Lower leg skin (tissue), 4 donors: ENCODE measurements at places on chromosomes 1 and 21.
A peak's percentile ranks its signal among the peaks of the same experiment; 100 is the strongest.

GRCh38 chr1:190807629-190808028 is 330.0 kb upstream of the BRINP3 start:
- no peak for DNase-seq

GRCh38 chr1:65836686-65837085 is 44.0 kb downstream of the PDE4B start:
- DNase-seq: no peak

DNA sequence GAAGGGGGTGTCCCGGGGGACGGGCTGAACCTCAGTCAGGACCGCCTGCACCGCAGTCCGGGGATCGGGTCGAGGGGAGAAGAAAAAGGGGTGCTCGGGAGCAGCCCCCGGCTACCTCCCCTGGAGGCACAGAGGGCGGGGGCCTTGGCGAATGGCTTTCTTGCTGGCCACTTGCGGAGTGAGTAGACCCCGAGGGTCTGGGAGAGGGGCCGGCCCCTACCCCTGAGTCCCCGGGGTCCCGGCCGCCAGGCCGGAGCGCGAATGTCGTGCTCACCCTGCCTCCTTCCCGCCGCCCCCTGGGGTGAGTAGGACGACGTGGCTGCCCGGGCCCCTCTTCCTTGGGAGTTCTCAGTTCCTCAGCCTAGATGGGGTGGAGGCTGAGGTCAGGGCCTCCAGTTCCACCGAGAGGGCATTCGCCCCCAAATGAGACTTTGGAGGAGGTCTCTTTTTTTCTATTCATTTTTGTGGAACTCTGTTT is 113.0 kb downstream of the OSBPL9 start:
- DNase-seq: peak; percentile 89

- DNase-seq: no peak
Measured at GRCh38 chr1:210264496-210265380, 32.1 kb downstream of the SERTAD4 start.

DNA sequence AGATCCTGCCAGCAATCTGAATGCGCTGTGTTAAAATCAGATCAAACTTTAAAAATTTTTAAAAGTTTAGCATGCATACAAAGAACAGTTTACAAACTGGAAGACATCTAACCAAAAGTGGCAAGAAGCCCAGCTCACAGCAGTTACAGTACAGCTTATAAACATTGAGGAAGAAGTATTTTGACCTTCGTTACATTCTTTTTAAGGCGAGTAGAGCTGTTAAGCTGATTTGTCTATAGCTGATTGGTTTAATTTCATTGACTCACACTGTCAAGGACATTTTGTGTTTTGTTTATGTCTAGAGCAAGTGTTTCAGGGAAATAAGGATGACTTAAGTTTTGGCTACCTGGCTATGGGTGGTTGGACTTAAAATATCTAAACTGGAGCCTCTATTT is 3.0 kb upstream of the PGM1 start:
- DNase-seq: no peak

DNA sequence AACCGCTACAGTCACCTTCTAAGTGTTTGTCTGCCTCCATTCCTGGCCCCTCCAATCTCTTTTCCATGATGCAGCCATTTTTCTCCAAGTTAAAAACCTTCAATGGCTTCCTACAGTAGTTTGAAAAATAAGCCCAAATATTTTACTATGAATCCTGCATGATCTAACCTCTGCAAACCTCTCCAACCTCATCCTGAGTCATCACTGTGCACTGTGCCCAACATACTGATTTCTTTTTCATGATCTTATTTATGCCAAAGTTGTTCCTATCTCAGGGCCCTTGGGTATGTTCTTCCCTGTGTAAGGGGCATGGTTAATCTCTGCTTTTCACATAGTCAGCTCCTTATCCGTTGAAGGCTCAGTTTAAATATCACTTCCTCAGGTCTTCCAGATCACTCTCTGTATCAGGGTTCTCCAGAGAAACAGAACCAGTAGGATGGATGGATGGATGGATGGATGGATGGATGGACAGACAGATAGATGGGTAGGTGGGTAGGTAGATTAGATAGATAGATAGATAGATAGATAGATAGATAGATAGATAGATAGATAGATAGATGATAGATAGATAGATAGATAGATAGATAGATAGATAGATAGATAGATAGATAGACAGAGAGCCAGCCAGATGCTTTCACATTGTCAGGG is 18.1 kb upstream of the PTPN14 start:
- no peak for DNase-seq

- no peak for DNase-seq
Measured at GRCh38 chr21:29376556-29376955, 77.8 kb downstream of the BACH1 start.

GRCh38 chr1:199109160-199109559 is 470.3 kb downstream of the PTPRC start:
- no peak for DNase-seq

GRCh38 chr1:189681252-189681919 is 796.3 kb downstream of the BRINP3 start:
- no peak for DNase-seq

- no peak for DNase-seq
Measured at GRCh38 chr1:81230983-81231728, 569.6 kb upstream of the ADGRL2 start.

- peak; percentile 94 for DNase-seq
Measured at GRCh38 chr1:21368515-21369289, 71.2 kb upstream of the NBPF3 start.

- no peak for DNase-seq
Measured at GRCh38 chr1:101219924-101220870, 16.6 kb upstream of the S1PR1 start.

- DNase-seq: no peak
Measured at GRCh38 chr1:247110627-247111258, 6.6 kb upstream of the ZNF669 start.

- peak; percentile 84 for DNase-seq
Measured at GRCh38 chr1:227941509-227942020, 6.2 kb downstream of the WNT9A start.

- DNase-seq: peak; percentile 87
Measured at GRCh38 chr1:114345930-114346479, 165.0 kb downstream of the TRIM33 start.

GRCh38 chr21:32392299-32392879 is 423 bp downstream of the URB1 start:
- no peak for DNase-seq

GRCh38 chr1:22808186-22808675 is 97.6 kb downstream of the EPHB2 start:
- DNase-seq: no peak

DNA sequence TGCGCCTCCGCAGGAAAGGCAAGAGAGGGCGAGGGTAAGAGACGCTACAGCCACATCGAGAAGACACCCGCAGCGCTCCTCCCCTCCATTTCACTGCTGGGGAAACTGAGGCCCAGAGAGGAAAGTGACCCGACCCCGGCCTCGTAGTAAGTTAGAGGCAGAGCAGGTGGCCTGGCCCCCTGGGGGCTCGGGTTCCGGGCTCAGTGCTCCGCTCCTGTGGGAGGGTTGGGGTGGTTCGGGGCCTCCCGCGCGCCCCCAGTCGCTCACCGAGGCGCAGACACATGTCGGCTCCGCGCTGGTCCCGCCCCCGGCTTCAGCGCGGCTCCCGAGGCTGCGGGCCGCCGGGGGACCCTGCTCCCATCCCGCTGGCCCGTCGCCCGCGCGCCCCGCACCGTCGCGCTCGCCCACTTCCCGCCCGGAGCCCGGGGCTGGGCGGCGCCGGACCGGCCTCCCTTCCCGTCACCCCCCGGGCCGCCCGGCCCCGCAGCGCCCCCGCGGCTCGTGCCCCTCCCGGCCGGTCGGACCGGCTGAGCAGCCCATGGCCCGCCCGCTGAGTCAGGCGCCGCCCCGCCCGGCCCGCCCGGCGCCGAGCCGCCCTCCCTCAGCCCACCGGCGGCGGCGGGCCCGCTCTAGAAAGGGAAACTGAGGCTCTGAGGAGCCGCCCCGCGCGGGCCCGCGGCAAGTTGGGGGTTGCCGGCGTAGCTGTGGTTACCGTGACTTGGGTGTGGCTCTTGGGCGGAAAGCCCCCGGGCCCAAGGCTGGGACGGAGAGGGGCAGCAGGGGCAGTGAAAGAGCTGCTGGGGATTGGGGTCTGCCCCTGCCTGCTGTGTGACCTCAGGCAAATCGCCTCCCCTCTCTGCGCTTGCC is at the start of gene TMEM54:
Gene TMEM54, minus strand, starts transcription at position 434 of the 867 bp plus-strand sequence. Its CDS starts 151 bp downstream, at position 283.
- DNase-seq: peak; percentile 89

- no peak for DNase-seq
Measured at GRCh38 chr1:246113555-246114095, 393.5 kb downstream of the SMYD3 start.

GRCh38 chr1:238710697-238711096 is 675.7 kb upstream of the CHRM3 start:
- DNase-seq: no peak
